ENCODE measurements at places on chromosomes 4 and X. TPM values are rescaled to one million over a fixed set of nuclear protein-coding genes. Genes with fewer than 3 reads are reported as not detected.

ZMAT1 gene
- 32.4 TPM for total RNA-seq

TMEM150C gene
- 24.6 TPM for total RNA-seq

PLK4 gene
- total RNA-seq = 15.7 TPM

PPP4R3C gene
- not detected for total RNA-seq

NEIL3 gene
- total RNA-seq = 6.4 TPM

CRMP1 gene
- 148 TPM for total RNA-seq

CT45A3 gene
- not detected for total RNA-seq

NAP1L5 gene
- total RNA-seq = 24.5 TPM

RAB28 gene
- 46.8 TPM for total RNA-seq

NOX1 gene
- total RNA-seq = 0.33 TPM

Data from camera-type eye (tissue), 1 donor.